ENCODE measurements at places on chromosomes 6 and 20. TPM values are rescaled to one million over a fixed set of nuclear protein-coding genes. Genes with fewer than 3 reads are reported as not detected.
A peak's percentile ranks its signal among the peaks of the same experiment; 100 is the strongest.

The JAG1 gene
- 4.6 TPM for total RNA-seq

The SLC22A2 gene
- total RNA-seq: not detected

DNA sequence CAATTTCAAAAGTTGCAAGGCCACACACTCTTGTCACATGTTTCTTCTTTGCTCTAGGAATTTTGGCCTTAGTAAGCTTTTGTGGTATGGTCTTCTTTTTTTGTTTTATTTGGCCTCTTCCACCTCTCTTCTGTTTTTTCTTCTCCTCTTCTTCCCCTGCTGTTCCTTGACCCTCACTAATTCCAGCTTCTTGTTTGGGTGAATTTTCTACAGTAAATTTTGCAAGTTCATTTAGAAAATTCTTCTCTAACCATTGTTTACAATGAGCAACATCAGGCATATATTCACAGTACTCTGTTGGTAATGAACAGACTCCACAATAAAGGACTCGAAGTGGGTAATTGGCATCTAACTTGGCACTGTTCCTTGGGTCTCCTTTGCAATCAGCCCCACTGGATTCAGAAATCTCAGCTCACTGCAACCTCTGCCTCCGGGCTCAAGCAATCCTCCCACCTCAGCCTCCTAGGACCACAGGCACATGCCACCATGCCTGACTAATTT, 5.0 kb downstream of the ASIP start:
- H3K4me1 ChIP-seq: peaks cover 7% of the 10 kb centered on the region
- peaks cover 2% of the 10 kb centered on the region for H3K36me3 ChIP-seq
- H3K27me3 ChIP-seq: peaks cover 17% of the 10 kb centered on the region

The SEL1L2 gene
- total RNA-seq: not detected

The NKX2-4 gene
- not detected for total RNA-seq

DNA sequence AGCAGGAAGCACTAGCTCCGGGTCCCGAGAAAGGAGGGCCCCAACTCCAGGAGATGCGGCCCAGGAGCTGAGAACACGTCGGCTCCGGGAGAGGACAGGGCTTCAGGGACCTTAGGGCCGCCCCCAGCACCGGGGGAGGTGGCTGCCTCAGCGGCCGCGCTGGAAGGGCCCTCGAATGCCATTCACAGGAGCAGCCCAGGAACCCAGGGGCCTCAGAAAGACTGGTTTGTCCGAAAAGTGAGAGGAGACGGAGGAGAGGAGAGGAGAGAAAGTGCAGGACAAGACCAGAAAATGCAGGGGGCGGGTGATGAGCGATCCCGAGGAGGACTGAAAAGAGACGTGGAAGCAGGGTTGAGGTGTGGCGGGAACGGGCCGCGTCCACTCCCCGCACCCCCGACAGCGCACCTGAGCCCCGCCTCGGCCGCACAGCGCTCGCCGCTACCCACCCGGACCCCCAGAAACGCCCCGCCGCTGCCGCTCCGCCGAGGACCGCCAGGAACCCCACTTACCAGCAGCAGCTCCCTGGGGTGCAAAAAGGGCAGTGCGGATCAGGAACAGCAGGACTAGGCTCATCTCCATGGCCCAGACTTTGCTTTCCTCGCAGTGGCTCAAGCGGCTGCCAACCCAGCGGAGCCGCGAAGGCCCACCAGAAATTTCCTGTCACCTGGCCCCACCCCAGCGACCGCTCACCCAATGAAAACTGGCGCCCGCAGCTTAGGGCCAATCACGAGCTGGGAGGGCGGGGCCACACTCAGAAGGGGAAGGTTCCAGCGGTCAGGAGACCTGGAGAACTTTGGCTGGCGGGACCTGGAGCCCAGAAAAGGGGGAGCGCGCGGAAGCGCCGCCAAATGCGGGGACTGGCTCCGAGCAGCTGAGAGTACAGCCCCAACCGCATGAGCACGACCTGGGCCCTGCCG, 25.4 kb downstream of the HLA-F start:
- no peaks in the 10 kb centered on the region for H3K27me3 ChIP-seq
- peaks cover 47% of the 10 kb centered on the region for H3K4me1 ChIP-seq
- H3K36me3 ChIP-seq: peaks cover 2% of the 10 kb centered on the region
- peak overlapping the region; percentile 89 for H3K27ac ChIP-seq
- H3K4me3 ChIP-seq: peak overlapping the region; percentile 99

The TOX2 gene
- total RNA-seq: 2.2 TPM

The TNF gene
- total RNA-seq: 33.6 TPM

DNA sequence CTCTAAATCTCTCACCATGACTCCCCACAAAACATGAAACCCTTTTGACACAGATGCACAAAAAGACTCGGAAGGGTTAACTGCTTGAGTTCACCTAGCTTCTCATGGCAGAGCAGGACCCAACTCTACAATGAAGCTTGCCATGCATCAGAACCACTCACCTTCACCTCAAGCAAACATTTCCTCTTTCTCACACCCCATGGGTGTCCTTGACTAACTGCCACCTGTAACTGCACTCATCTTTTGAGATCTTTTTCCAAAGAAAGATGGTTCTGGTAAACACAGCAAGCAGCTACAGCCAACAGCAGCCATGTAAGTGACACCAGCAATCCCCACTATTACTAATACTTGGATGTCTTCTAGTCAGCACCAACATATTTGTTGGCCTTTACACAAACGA, 76.5 kb downstream of the EFHC1 start:
- DNase-seq: no peak
- H3K27me3 ChIP-seq: no peaks in the 10 kb centered on the region
- H3K4me1 ChIP-seq: no peaks in the 10 kb centered on the region

All from T-helper 17 cell (primary cell).